ENCODE measurements at places on chromosomes 3 and 15. TPM values are rescaled to one million over a fixed set of nuclear protein-coding genes. Genes with fewer than 3 reads are reported as not detected.

DNA sequence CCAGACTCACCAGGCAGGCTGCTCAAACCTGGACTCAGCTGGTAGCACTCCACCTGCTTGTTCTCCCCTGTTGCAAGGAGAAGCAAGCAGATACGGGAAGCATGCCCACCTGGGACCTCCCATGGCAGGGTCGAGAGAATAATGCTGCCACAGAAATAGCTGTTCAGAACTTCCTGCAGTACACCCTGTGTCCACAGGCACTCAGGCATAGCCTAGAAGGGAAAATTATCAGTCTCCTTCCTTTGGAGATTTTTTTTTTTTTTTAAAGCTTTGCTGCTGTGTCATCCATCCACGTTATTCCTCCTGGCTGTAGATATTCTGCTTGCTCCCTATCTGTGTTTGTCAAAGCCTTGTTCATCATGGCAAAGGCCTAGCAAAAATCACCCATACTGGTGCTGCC is 32.7 kb upstream of the RPS17 start:
- no peak for DNase-seq

- DNase-seq: no peak
Observed at GRCh38 chr15:41949401-41950126, 22.8 kb downstream of the EHD4 start.

- no peak for DNase-seq
Observed at GRCh38 chr15:65329984-65330735, 25.7 kb downstream of the RNU5B-1 start.

- peak; percentile 71 for DNase-seq
Observed at GRCh38 chr3:122560680-122561079, 3.4 kb downstream of the PARP9 start.

DNA sequence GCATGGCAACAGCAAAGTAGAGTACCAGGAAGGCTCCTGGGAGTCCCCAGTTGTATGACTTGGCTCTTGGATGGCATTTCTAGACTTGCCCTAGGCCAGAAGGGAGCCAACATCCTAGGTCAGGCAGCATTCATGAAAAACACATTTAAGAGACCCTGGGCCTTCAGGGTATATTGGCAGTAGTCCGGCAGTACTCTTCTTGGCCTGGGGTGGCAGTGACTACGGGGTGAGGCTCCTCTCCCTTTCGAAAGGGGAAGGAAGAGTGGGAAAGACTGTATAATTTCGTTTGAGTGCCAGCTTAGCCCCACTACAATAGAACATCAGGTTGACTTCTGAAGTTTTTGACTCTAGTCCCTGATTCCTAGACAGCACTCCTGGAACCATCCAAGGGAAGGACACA is 136.4 kb downstream of the ZIC4 start:
- DNase-seq: no peak

- DNase-seq: no peak
Observed at GRCh38 chr15:74327756-74328155, 39.7 kb downstream of the CYP11A1 start.

CLRN1 gene
- 3.4 TPM for total RNA-seq

DNA sequence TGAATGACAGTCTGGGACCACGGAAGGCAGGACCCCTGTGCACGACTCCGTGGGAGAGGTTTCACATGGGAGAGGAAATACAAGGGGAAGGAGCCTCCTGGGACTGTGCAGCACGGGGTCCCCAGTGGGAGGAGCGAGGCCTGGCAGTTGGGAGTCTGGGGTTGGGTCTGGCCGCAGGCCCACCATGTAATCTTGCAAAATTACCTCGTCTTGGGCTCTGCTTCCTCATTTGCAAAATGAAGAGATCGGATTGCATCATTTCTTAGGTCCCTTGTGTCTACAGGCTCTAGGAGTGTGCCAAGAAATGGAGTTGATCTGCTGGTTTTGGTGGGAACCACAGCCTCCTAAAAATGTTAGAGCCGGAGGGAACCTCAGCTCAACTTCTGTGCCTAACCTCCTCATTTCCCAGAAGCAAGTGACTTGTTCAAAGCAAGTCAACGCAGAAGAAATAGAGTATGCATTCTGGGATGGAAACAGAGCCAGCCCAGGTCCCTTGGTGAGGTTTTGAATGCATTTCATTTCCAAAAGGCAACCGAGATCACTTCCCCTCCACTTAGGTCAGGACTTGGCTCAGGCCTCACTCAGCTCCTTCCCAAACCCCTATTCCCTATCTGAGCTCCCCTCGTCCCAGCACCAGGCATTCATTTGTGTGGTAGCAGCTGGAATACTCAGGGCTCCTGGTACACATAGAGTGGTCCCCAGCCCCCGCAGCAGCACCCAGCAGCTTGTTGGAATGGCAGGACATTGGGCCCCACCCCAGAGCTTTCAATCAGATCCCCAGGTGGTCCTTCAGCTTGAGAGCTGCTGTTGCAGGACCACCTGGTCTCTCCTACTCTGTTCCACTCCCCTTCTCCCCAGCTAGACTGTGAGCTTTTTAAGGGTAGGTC is 267.7 kb downstream of the XXYLT1 start:
- no peak for DNase-seq

DNAH12 gene
- 0.48 TPM for total RNA-seq

GRCh38 chr3:191329654-191330529 is at the start of gene UTS2B:
Gene UTS2B, minus strand, starts transcription at chr3:191330526. Its CDS starts 48,337 bp downstream, at chr3:191282189.
- DNase-seq: peak; percentile 70

DUOXA2 gene
- total RNA-seq: 3.9 TPM

DNA sequence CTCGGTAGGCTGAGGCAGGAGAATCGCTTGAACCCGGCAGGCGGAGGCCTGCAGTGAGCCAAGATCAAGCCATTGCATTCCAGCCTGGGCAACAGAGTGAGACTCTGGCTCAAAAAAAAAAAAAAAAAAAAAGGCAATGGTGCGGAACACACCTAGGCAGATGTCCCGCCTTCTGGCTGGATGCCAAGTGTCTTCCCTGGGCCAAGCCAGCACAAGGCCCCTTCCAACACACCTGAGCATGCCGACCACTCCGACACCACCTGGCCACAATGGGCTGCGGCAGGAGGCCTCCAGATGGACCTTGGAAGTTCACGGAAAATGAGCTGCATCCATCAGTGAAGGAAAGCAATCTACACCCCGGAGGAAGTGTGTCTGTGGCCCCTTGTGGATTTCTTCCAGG is 19.0 kb downstream of the NUP210 start:
- DNase-seq: no peak

GRCh38 chr3:157815739-157816138 is 290.5 kb downstream of the SHOX2 start:
- no peak for DNase-seq

ACSBG1 gene
- total RNA-seq: 1.2 TPM

- DNase-seq: no peak
Observed at GRCh38 chr3:54962200-54962599, 34.3 kb upstream of the LRTM1 start.

GRCh38 chr3:53425936-53426335 is 68.5 kb upstream of the CACNA1D start:
- DNase-seq: no peak

- DNase-seq: no peak
Observed at GRCh38 chr3:23480329-23480714, 277.2 kb downstream of the UBE2E2 start.

- peak; percentile 72 for DNase-seq
Observed at GRCh38 chr3:46700772-46701171, 420 bp upstream of the TMIE start.

DNA sequence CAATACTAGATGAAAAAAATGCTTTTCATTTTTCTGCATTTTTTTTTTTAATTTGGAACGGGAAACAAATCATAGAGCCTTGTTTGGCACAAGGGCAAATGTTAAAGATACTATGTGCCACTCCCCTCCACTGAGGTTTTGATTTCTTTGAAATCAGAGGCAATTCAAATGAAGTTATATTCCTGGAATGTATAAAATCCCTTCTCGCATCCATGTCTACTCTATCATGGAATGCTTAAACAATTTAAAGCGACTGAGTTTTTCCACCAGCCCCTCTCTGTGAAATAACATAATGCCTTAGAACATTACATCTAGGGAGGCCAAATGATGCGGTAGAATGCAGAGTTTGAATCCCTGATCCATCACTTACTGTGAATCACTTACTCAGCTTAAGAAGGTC is 69.7 kb downstream of the FMN1 start:
- no peak for DNase-seq

DNA sequence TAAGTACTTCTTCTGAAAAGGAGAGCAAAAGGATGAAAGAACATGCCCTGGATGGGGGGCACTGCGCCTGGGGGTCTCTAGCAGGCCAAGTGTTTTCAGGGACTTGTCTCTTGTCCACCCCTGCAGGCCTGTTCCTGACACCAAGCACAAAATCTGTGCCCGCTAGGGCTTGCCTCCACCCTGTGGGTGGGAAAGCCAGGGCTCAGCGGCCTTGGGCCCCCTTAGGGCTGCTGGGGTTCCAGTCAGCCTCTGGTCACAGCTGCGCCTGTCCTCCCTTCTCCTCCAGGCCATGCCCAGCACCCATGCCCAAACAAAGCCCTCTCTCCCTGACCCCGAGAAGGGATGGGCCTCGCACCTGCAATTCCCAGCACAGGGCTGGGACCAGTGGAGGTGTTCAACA is 71.1 kb upstream of the TRPM1 start:
- DNase-seq: no peak

NT5DC2 gene
- 104 TPM for total RNA-seq
